Erythroblast (primary cell): ENCODE measurements at places on chromosomes 6 and 20.

DNA sequence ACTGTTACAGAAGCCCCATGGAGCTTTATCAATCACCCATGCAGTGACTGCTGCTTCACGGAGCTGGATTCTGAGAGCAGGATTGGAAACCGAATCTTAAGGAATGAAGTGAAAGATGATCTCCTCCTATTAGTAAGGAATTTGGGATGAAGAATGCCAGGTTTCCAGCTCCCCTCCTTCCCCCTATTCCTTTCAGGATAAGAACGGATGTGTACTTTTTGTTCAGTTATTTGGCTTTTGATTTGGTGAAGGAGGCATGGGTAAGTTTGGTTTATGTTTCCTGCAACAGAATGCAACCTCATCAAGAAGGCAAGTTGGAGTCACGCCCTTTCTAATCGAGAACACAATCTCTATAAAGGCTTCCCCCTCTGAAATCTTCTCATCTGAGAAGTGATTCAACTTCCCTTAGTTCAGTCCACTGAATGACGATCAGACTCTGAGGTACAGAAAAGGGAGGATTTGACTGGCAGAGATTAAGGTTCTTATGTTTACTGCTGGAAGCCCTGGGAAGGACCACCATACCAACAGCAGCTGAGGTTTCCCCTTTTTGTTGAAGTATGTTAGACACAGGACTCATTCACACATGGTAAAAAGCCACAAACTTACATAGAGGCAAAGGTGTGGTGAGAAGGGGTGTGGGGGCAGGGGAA lies 5.5 kb downstream of the ELMO2 start:
- DNase-seq = peak; percentile 25

GRCh38 chr6:129667034-129667433 lies 42.9 kb downstream of the ARHGAP18 start:
- peak; percentile 35 for DNase-seq

- DNase-seq = no peak
Observed at GRCh38 chr6:42871711-42872110, 7.7 kb upstream of the RPL7L1 start.

GRCh38 chr6:44650495-44650894 lies 263.0 kb downstream of the CDC5L start:
- no peak for DNase-seq

DNA sequence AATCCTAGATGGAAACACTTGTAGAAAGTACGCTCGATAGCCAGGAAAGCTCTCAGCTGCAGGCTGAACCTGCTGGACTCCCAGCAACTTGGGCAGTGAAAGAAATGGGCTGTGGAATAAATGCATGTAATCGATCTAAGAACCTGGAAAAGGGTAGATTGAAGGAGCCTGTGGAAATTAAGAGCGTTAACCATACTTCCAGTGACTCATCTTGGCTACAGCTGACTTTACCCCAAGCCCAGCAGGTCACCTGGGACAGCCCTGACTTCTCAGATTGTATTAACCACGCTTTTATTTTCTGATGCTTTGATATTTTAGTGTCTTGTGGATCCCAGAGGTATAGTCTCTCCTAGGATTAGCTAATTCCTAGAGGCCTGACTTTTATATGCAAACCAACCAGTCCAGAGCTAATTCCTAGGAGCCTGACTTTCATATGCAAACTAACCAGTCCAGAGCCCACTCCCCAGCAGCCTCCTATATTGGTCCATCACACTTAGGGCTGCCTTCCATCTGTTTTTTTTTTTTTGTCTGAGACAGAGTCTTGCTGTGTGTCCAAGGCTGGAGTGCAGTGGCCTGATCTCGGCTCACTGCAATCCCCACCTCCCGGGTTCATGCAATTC lies 86.3 kb downstream of the GMPR start:
- no peak for DNase-seq

- no peak for DNase-seq
Observed at GRCh38 chr6:73823832-73824231, 127.8 kb downstream of the CD109 start.

- no peak for DNase-seq
Observed at GRCh38 chr20:39880890-39881289, 808.1 kb downstream of the MAFB start.

DNA sequence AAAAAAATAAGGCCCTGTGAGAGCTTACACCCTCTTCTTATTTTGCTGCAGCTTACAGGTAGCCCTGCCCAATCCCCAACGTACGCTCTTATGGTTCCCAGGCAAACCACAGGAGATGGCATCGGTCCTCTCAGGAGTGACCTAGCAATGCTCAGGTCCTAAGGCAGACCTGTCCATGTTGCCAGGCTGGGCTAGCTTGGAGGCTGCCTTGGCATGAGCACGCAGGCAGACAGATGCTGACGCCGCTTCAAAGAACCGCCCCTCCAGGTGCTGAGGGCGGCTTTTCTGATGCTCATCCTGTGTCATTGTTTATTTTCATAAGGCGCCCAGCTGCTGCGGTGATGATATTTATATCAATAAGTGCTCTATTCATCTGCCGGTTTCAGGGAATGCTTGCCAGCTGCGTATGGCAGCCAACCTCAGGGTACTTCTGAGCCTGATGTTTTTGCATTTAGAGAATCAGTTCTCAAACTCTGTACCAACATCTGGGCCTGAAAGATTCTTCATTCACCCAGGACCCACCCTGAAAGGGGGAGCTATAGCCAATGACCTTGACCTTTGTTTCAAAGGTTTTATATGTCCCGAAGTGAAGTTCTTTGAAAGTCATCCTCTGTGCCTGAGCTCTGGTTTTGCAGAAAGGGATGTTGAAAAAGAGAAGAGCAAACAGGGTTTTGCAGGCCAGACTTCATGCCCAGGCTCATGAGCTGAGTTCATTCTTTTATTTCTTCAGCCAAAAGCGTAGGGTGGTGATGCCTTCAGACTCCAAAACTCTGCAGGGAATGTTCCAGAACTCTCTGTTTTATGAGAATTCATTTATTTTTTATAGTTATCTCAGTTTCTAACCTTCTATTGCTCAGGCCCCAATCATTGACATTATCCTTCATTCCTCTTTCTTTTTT lies 475.6 kb upstream of the CHD6 start:
- DNase-seq = no peak

- DNase-seq = no peak
Observed at GRCh38 chr6:108556866-108557493, 3.7 kb upstream of the FOXO3 start.
